CD4-positive, alpha-beta T cell treated with Interleukin-15 for 4 hours (primary cell): ENCODE measurements at places on chromosomes 13 and 19.
A peak's percentile ranks its signal among the peaks of the same experiment; 100 is the strongest.

- DNase-seq: no peak
These were observed 10.3 kb downstream of the RAB8A start for GRCh38 chr19:16121967-16122366.

- no peak for DNase-seq
These were observed 222.0 kb downstream of the ZNF536 start for GRCh38 chr19:30593975-30594745.

DNA sequence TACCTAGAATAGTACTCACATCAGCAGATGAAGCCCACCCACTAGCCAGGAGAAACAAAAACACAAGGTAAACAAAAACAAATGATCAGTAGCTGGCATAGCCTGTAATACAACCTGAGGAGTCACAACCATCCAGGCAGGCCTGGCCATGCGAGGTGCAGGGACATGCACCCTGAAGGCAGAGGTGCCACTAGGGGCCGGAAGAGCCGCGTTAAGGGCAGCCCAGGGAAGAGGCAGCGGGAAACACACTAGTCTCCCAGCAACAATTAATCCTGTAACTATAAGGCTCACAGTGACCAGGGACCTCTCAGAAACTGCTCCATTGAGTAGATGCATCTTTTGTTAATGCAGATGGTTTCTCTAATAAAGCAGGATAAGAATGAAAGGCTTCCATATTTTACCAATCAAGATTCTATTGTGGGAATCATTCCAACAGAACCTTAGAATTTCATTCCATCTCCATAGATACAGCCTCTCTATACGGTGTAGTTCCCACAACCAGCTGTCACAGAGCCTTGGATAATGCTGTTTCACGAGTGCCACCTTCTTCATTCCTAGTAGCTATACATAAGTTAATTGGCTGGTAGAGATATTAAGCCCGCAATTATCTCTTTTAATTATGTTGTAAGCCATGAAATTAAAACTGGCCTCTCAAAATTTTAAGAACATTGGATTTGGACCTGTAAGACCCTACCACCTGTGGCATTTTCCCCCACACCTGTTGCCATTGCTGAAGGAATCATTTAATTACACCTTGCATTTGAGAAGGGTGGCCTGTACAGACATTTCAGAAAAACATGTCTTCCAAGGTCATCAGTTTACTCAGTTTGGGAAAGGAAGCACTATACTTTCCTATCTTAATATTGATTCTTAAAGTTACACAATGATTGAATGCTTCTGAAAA, 28.7 kb downstream of the ANKRD10 start:
- no peak for DNase-seq

- no peak for DNase-seq
These were observed 15.9 kb upstream of the ZNF208 start for GRCh38 chr19:22026687-22027086.

DNA sequence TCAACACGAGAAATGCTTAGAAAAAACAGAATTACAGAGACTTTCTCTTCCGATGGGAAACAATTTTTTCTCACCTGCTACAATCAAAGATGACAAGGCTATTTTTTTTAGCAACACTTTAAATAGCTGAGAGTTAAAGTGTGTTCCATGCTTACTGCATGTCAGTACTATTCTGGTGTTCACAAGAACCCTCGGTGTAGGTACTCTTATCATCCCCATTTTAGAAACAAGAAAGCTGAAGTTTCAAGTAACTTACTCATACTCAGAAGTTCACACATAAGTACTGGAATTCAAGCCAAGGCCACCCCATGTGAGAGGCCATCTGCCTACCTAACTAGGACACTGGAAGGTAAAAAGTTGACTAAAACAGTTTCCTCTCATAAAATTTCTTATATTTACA, 9.0 kb upstream of the TNFRSF19 start:
- DNase-seq: no peak

DNA sequence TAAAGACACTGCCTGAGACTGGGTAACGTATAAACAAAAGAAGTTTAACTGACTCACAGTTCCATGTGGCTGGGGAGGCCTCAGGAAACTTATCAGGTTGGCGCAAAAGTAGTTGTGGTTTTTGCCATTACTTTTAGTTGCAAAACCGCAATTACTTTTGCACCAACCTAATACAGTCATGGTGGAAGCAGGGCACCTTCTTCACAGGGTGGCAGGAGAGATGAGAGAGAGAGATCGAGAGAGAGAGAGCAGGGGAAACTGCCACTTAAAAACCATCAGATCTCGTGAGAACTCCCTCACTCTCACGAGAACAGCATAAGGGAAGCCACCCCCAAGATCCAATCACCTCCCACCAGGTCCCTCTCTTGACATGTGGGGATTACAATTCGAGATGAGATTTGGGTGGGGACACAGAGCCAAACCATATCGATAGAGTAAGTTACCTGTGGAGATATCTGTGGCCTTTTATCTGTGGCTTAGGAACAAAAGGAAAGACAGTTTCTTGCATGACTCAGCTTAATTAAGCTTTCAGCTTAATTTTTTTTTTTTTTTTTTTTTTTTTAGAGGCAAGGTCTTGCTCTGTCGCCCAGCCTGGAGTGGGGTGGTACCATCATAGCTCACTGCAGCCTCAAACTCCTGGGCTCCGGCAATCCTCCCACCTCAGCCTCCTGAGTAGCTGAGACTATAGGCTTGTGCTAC, 7.6 kb upstream of the CABP5 start:
- DNase-seq: no peak

- no peak for DNase-seq
These were observed 957.1 kb downstream of the PCDH9 start for GRCh38 chr13:66273011-66273410.

- no peak for DNase-seq
These were observed 5.2 kb downstream of the LDLR start for GRCh38 chr19:11094520-11094894.

DNA sequence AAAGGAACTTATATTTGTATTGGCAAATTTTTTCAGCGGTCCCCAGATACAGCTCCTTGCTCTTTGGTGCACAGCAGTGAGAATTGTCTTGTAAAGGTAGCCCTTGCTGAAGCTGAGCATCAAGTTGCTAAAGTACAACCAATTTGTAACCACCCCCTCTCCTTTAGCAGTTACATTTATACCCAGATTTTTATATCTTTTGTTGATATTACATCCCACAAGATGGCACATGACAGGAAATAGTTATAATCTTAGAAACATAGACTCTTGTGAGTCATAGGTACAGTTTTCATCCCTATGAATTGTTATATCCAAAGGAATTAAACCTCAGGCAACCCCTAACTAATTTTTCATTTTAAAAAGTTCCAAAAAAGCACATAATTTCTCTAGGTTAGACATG, 523.0 kb upstream of the SLITRK1 start:
- no peak for DNase-seq

GRCh38 chr19:42433503-42434260, 6.5 kb upstream of the LIPE start:
- DNase-seq: peak; percentile 75

DNA sequence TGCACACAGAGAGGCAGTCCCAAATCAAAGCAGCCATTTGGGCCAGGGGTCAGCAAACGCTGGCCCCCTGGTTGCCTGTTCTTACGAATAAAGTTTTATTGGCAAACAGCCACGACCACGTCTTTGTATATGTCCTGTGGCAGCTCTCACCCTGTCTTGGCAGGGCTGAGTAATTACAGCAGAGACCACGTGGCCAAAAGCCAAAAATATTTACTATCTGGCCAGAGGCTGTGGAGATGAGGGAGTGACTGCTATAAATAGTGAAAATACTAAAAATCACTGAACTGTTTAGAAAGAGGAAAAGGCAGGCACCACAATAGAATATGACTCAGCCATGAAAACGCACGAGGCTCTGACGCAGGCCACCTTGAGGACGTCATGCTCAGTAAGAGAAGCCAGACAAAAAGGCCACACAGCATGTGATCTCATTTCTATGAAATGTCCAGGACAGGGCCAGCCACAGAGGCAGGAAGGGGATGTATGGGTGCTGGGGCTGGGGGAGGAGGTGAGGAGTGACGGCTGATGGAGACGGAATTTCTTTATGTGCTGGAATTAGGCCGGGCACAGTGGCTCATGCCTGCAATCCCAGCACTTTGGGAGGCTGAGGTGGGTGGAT, 29.4 kb downstream of the SMIM24 start:
- no peak for DNase-seq

- no peak for DNase-seq
These were observed 2.9 kb downstream of the KASH5 start for GRCh38 chr19:49390929-49391359.

- DNase-seq: peak; percentile 77
These were observed 7.4 kb upstream of the FCGBP start for GRCh38 chr19:39941615-39942365.
